ENCODE measurements at places on chromosomes 12 and 14.

DNA sequence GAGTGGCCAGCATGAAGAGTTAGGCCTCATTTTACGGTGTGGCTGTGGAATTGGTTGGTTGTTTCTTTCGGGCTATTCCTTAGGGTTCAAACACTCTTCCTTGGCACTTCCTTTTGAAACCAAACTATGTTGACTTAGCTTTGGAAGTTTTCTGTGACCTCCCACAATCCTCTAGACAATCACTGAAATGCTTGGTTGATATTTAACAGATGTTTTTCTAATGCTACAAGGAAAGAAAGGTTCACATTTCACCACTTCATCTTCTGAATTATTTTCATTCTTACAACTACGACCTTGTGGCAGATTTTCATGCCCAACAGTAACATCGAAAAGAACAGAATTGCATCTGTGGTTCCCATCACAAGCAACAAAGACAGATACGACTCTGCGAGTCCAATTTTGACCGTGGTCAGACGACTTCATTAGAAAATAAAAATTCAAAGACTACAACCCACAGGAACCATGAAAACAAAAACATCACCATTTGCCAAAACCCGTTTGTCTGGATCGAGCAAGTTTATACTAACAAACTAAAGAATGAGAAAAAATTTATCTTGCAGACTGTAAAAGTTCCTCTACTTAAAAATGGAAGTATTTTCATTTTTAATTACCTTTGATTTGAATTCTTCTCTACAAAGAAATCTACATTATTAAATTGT lies 16.9 kb downstream of the PRKAB1 start:
- DNase-seq, result no peak

DNA sequence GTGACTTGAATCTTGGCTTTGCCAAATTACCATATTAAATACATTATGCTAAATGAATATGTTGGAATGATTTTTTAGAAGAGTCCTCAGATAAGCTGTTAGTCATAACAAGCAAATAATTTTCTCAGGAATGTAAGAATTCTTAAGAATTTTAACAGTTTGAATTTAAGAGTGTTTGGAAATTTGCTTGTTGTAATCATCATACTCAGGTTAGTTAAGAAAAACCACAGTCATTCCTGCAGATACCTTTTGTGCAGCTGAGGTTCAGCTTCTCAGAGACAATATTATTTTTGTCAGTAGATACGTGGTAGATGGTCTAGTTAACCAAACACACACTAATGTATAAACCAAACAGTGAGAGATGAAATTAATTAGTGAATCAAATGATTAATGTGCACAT lies 8.9 kb downstream of the WNK1 start:
- DNase-seq, result no peak

DNA sequence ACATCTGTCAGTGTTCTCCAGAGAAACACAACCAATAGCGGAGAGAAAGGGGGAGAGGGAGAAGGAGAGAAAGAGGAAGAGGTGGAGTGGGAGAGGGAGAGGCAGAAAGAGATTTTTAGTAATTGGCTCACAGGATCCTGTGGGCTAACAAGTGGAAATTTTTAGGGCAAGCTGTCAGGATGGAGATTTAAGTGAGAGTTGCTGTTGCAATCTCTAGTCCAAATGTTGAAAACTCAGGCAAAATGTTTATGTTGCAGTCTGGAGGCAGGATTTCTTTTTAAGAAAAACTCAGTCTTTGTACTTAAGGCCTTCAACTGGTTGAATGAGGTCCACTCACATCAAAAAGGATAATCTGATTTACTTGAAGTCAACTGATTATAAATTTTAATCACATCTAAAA lies 12.5 kb upstream of the GLIPR1L2 start:
- no peak for DNase-seq

DNA sequence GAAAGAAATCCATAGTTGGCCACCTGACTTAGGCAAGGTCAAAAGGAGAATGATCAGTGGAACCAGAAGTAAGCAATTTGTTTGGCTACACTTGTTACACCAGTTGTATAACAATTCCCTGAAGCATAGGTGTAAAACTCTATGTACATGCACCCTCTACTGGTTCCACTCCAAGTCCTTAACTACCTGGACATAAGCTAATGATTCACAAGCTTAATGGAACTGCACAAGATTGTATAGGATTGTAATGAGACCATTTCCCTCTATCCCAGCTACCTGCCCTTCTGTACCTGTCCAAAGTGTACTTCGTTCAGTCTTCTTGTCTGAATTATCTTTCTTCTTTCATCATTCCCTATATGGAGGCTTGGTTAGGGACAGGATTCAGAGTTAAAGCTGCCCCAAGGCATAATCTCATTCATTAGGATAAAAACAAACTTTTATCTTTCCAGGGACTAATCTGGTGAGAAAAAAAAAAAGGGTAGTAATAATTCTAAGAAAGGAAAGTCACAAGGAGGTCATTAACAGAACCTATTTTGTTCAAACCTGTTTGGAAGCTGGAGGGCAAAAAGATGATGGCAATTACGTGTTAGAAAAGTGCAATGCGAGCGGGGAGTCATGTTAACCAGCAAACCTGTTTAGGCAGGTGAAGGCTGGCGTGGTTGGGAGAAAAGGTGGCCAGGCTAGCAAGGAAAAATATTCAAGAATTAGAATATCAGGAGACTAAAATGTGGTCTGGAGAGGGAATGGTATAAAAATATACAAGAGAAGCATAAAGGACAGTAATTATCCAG lies 2.8 kb upstream of the TMEM52B start:
- DNase-seq, result no peak

GRCh38 chr14:74620497-74620921 lies 8.5 kb upstream of the LTBP2 start:
- peak; percentile 63 for DNase-seq

GRCh38 chr12:24839268-24839791 lies 109.6 kb downstream of the BCAT1 start:
- DNase-seq, result no peak

DNA sequence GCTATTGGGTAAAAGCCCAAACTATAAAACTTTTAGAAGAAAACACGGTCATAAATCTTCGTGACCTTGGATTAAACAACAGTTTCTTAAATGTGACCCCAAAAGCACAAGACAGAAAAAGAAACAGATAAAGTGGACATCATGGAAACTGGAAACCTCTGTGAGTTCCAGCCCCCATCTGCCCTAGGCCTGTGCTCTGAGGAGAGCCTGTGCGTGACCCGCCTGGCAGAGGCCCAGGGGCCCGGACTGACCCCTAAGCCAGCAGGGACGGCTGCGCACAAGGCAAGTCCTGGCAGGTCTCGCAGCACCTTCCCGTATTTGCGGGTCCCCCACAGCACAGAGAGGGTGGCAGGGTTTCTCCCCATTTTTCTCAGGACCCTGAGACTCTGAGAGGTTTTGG lies 76.0 kb downstream of the CHGA start:
- DNase-seq, result no peak

- no peak for DNase-seq
These were observed 249.5 kb downstream of the SLC16A7 start for GRCh38 chr12:59845293-59845692.

GRCh38 chr14:40850191-40850590 lies 756.5 kb upstream of the LRFN5 start:
- DNase-seq, result no peak

- DNase-seq, result no peak
These were observed 163.1 kb downstream of the GCH1 start for GRCh38 chr14:54739514-54739913.

GRCh38 chr12:31491241-31491794 lies 99.6 kb downstream of the DENND5B start:
- no peak for DNase-seq

DNA sequence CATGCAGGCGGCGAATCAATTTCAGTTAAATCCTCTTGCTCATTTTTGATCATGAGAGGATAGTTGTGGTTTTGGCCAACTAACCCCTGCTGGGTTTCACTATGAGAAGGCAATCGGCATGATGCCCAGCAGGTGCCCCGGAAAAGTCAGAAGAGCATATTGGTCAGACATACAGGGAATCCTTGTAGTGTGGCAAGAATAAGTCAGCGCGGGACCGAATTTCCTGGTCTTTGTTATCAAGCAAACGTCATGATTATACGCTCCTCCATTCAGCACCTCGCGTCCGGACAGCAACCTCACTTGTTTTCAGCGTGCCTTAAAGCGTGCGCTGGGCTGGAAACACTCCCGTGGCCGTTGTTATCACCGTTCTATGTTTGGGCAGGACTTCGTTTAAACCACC lies 1.8 kb downstream of the TBC1D30 start:
- DNase-seq, result peak; percentile 51

GRCh38 chr12:104683831-104684503 lies 227.2 kb downstream of the CHST11 start:
- DNase-seq, result no peak

DNA sequence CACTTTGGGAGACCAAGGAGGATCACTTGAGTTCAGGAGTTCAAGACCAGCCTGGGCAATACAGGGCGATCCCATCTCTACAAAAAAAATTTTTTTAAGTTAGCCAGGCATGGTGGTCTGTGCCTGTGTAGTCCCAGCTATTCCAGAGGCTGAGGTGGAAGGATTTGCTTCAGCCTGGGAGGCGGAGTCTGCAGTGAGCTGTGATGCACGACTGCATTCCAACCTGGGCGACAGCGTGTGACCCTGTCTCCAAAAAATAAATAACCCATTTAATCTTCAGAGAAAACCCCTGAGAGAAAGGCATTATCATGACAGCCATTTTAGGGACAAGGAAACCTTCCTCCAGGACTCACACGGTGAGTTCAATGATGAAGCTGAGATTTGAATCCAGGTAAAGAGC lies 3.7 kb upstream of the FKBP4 start:
- DNase-seq, result no peak

DNA sequence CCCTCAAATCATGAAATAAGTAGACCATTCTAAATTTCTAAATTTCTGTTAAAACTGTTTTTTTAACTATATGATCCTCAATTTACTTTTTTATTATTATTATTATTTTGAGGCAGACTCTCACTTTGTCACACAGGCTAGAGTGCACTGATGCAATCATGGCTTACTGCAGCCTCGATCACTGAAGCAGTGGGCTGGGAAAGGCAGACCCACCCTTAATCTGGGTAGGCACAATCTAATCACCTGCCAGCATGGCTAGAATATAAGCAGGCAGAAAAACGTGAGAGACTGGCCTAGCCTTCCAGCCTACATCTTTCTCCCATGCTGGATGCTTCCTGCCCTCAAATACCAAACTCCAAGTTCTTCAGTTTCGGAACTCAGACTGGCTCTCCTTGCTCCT lies 2.3 kb downstream of the ERO1A start:
- DNase-seq, result peak; percentile 6

- DNase-seq, result no peak
These were observed 5.1 kb downstream of the FOXN3 start for GRCh38 chr14:89411976-89412375.

- DNase-seq, result no peak
These were observed 5.6 kb upstream of the OR6C76 start for GRCh38 chr12:55420307-55420962.

GRCh38 chr12:82708061-82708879 lies 21.6 kb downstream of the TMTC2 start:
- DNase-seq, result no peak

DNA sequence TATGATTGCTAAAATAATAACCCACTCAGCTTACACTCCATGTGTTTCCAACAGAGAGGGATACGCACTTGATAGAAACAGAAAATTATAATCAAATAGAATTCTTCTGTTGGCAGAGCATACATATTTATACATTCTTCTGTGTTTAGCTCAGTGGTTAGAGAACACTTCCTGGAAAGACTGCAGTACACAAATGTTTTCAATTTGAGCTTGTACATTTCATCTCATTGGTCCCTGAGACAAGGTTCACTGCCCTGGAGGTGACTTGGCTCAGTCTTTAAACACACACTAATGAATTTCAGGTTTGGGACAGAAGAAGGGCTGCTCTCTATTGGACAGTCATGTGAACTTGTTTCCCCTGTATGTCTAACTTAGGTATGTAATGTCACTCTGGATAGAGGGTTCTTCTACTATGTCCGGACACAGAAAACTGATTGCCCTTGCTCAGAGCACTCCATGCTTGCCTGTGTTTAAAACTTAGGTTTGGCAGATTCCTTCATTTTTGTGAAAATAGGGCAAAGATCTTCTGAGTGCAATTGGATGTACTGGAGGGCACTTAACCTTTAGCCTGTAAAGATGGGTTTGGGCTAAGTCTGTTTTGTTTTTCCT lies 22.9 kb downstream of the PROX2 start:
- DNase-seq, result no peak

DNA sequence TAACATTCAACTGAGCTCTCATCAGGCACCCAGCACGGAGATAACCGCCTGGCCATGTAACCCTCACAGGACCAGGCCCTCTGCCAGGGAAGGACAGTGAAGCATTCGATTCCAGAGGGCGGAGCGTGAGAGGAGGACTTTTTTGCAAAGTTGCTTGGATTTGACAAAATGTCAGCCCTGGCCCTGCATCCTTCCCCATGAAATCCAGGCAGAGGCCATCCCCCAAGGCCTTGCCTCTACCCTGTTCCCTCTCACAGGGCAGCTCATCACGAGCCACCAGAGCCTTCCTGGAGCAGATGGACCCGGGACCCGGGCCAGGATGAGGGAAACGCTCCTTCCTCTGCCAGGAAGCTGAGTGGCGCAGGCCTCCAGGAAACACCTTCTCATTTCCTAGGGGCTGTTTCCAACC lies 17.0 kb downstream of the CAMKK2 start:
- DNase-seq, result no peak

- DNase-seq, result no peak
These were observed 2.8 kb downstream of the PHETA1 start for GRCh38 chr12:111366075-111366474.

- no peak for DNase-seq
These were observed 6.3 kb downstream of the YBX3 start for GRCh38 chr12:10716704-10717315.

DNA sequence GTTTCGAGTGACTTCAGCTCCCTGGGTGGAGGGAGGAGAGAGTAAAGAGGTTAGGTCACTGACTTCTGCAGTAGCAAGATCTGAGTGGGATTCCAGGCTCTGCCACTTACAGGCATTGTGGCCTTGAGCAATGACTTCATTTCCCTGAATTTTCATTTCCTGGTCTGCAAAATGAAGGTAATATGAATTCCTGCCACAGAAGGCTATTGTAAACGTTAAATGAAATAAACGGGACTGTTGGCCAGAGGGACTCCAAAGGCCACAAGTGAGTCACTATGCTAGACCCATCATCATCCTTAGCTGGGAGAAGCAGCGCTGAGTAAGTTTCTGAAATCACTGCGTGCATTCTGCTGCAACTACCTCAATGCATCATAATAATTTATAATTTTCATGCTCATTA lies 807.8 kb downstream of the AACS start:
- no peak for DNase-seq

- peak; percentile 43 for DNase-seq
These were observed 66.4 kb downstream of the PTHLH start for GRCh38 chr12:27906127-27906500.

DNA sequence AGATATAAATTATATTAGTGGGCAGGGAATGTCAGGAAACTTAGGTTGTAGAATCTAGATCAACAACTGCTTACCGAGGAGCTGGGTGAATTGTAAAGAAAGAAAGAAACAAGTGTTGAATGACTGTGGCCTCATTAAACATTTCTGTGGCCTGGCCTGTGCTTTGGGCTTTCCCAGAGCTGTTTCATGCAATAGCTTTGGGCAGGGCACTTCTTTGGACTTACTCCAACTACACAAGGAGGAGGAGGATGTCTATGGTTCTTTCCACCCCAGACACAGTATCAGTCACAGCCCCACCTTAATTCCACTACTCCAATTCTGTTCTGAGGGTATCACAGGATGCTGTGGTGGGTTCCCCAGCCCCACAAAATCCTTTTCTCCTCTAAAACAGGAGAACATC lies 38.0 kb downstream of the DPF3 start:
- DNase-seq, result peak; percentile 73
